Spleen (tissue), 13 donors: ENCODE measurements at places on chromosomes 4 and X.
A peak's percentile ranks its signal among the peaks of the same experiment; 100 is the strongest.

DNA sequence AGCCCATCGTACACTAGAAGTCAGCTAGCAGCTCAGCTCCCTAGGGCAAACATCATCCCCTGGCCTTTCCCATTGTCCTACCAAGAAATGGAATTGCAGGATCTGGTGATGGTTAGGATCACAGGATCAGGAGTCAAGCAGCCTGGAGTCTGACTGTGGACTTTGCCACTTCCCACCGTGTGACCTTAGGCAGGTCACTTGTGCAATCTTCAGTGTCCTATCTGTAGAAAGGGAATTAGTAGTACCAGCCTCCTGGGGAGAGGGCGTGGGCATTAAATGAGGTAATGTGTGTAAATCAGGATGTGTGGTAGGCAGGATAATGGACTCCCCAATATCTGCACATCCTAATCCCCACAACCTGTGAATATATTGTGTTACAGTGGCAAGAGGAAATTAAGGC is 38.6 kb upstream of the APLN start:
- no peaks in the 10 kb centered on the region for H3K36me3 ChIP-seq
- no peaks in the 10 kb centered on the region for H3K4me1 ChIP-seq
- no peak overlapping the region for H3K27ac ChIP-seq
- DNase-seq, result no peak
- H3K4me3 ChIP-seq, result no peak overlapping the region

DNA sequence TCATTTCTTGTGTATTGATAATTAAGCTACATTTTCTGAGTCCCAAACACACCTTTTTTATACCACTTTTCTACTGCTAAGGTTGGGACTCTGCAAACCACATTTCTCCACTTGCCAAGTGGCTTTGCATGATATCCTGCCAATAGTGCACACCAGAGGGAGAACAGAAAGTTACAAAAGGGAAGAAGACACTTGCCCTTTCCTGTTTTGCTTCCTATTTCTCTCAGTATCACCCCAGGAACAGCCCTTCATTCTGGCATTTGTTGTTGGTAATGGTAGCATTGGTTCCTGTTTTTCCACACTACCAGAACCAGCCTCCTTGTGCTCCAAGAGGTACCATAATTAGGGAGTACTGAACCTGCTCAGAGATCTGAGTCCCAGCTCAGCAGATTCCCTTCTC is 87.1 kb downstream of the HDX start:
- no peak overlapping the region for H3K4me3 ChIP-seq
- no peak for DNase-seq
- H3K27me3 ChIP-seq, result no peaks in the 10 kb centered on the region
- no peaks in the 10 kb centered on the region for H3K4me1 ChIP-seq

- H3K4me3 ChIP-seq, result no peak overlapping the region
- no peak overlapping the region for H3K27ac ChIP-seq
- H3K4me1 ChIP-seq, result no peaks in the 10 kb centered on the region
- H3K36me3 ChIP-seq, result no peaks in the 10 kb centered on the region
- H3K27me3 ChIP-seq, result no peaks in the 10 kb centered on the region
Measured at GRCh38 chrX:68254738-68255645, 178.3 kb downstream of the OPHN1 start.

DNA sequence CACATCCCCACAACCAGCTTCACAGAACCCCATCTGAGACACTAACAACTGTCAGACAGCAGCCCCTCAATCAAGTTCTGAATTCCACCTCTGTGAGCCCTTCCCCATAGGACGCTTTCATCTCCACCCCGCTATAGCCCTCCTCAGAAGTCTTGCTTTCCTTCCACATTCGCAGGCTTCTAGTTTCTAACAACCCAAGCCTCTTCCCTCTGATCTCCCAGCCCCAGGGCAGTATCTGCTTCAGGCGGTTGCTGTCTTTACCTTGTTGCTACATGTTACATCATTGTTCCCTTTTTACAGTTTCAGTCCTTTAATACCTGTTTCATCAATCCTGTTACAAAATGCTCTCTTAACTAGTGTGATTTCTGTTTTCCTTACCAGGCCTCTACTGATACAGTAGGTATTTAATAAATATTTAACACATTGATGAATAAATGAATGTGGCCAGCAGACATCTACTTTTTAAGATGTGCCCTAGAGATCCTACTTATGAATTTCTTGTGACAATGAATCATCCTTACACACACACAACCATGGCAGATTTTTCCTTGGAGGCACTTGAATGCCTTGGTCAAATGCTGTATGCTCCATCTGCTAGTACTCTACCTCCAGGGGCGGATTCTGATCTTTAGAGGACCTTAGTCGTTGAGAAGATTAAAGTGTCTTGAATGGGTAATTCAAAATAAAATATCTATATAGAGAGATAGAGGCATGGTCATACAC is 164.7 kb upstream of the SLIT2 start:
- no peaks in the 10 kb centered on the region for H3K27me3 ChIP-seq
- H3K36me3 ChIP-seq, result no peaks in the 10 kb centered on the region
- DNase-seq, result no peak
- no peak overlapping the region for H3K4me3 ChIP-seq
- no peak overlapping the region for H3K27ac ChIP-seq

DNA sequence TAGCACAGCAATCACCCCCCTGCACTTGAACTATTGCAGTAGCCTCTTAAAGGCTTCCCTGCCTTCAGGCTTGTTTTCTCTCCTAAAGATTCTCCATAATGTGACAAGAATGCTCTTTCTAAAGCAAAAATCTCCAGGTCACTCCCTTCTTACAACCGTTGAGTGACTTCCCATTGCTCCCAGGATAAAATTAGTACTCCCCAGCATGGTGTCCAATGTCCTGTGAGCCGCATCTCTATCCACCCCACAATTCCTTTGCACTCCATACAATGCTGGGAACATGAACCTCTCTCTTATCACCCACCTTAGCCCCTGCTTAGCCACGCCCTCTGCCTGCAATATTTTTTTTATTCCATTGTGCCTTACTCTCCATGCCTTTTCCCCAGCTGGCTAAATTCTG is 85.7 kb upstream of the SHISA3 start:
- no peak overlapping the region for H3K4me3 ChIP-seq
- no peaks in the 10 kb centered on the region for H3K36me3 ChIP-seq

DNA sequence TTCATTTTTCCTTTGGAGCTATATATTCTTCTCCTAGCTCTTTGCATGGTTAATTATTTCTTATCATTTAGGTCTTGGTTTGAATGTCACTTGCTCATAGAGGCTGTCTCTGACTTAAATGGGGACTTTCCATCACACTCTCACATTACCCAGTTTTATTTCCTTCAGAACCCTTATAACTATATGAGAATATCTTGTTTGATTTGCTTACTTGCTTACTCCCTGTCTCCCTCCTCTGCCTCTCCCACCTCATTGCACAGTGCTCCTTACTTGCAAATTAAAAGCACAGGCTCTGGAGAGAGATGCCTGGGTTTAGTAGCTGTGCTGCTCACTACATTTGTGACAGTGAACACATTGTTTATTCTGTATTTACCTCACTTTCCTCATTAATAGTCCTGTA is 174.6 kb downstream of the SOWAHB start:
- no peaks in the 10 kb centered on the region for H3K36me3 ChIP-seq
- DNase-seq, result no peak
- H3K27me3 ChIP-seq, result no peaks in the 10 kb centered on the region
- peak overlapping the region; percentile 35 for H3K27ac ChIP-seq
- H3K4me1 ChIP-seq, result peaks cover 5% of the 10 kb centered on the region

DNA sequence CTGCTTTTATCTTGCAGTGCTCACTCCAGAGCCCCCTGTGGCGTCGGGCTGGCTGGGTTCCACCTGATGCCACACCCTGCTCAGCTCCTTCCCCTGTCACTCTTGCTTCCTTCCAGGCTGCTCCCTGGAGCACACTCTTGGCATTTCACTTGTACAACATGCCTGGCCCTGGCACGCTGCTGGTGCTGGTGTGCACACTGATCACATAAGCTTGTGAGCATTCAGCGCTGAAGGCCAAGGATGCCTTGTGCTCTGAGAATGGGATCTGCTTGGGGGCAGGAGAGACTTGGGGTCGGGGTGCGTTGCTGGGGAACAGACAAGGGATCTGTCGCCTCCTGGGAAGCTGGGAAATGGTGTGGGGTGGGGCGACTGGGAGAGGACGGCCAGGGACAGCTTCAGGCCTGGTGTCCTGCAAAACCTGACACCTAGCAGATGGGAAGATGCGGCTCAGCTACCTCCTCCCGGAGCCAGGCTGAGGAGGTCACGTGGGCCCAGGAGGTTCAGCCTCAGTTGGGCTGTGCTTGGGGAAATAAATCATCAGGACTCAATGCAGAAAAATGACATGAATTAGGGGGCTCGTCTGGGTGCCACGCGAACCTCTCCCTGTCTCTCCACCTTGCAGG is 108.5 kb downstream of the PHKA2 start:
- no peaks in the 10 kb centered on the region for H3K36me3 ChIP-seq
- H3K4me1 ChIP-seq, result no peaks in the 10 kb centered on the region
- H3K4me3 ChIP-seq, result no peak overlapping the region

DNA sequence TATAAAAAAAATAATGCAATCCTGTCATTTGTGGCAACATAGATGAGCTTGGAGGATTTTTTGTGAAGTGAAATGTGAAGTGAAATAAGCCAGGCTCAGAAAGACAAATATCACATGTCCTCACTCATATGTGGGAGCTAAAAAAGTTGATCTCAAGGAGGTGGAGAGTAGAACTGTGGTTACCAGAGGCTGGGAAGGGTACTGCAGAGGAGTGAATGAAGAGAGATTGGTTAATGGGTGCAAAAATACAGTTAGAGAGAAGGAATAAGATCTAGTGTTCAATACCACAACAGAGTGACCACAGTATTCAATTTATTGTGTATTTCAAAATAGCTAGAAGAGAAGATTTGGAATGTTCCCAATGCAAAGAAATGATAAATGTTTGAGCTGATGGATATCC is 13.4 kb upstream of the ZCCHC18 start:
- peaks cover 2% of the 10 kb centered on the region for H3K4me1 ChIP-seq
- H3K27ac ChIP-seq, result no peak overlapping the region
- DNase-seq, result no peak
- H3K36me3 ChIP-seq, result no peaks in the 10 kb centered on the region
- no peaks in the 10 kb centered on the region for H3K27me3 ChIP-seq

- no peak overlapping the region for H3K4me3 ChIP-seq
- no peaks in the 10 kb centered on the region for H3K36me3 ChIP-seq
- DNase-seq, result no peak
- H3K27me3 ChIP-seq, result no peaks in the 10 kb centered on the region
- H3K27ac ChIP-seq, result no peak overlapping the region
- no peaks in the 10 kb centered on the region for H3K4me1 ChIP-seq
Measured at GRCh38 chr4:155822572-155822971, 43.5 kb downstream of the ASIC5 start.

DNA sequence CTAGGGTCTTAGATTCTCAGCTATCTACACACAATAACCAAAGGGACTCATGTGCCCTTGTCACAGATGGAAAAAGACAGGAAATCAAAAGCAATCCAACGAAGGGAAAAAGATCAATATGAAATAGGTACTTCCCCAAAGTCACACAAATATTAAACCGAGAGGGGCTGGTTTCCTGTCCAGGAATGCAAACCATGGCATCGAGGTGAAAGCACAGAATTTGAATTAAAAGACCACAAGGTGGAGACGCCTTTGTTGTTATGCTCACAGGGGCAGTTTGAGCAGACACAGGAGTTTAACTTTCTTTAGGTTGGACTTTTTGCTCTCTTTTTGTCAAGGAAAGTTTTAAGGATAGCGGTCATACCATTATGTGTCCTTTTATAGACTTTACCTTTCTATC is 14.3 kb downstream of the H2BW1 start:
- no peak overlapping the region for H3K27ac ChIP-seq
- DNase-seq, result no peak
- H3K27me3 ChIP-seq, result no peaks in the 10 kb centered on the region
- H3K4me3 ChIP-seq, result no peak overlapping the region

GRCh38 chr4:1567808-1568581 is 116.1 kb downstream of the FAM53A start:
- H3K36me3 ChIP-seq, result no peaks in the 10 kb centered on the region
- no peak overlapping the region for H3K27ac ChIP-seq
- H3K4me1 ChIP-seq, result no peaks in the 10 kb centered on the region
- DNase-seq, result peak; percentile 78

- H3K36me3 ChIP-seq, result no peaks in the 10 kb centered on the region
- no peak for DNase-seq
- H3K4me3 ChIP-seq, result no peak overlapping the region
- no peak overlapping the region for H3K27ac ChIP-seq
- H3K4me1 ChIP-seq, result no peaks in the 10 kb centered on the region
Measured at GRCh38 chrX:138683600-138683999, 27.9 kb downstream of the FGF13 start.
